ENCODE measurements at places on chromosomes 5 and 9.

- DNase-seq, result no peak
Measured at GRCh38 chr5:67425514-67425913, 228.9 kb upstream of the CD180 start.

GRCh38 chr5:172364773-172365172, 81.2 kb upstream of the UBTD2 start:
- DNase-seq, result no peak

GRCh38 chr5:9318031-9318430, 227.8 kb downstream of the SEMA5A start:
- no peak for DNase-seq

DNA sequence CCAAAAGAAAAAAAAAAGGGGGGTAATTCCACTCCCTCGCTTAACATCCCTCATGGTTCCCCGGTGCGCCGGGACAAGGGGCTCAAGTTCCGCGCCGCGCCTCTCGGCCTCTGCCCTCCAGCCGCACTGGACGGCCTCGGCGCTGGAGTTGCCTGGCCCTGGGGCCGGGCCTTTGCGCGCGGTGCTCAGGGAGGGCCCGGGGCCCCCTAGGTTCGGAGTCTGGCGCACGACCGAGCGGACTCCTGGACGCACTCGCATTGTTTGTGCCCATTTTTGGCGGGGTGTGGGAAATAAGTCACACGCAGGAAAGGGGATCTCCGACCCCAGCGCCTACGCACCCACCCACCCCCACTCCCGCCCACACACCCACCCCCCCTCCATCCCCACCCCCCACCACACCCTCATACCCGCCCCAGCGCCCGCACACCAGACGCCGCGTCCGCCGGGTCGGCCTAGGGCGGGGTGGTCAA, 381 bp downstream of the MED22 start:
- DNase-seq, result no peak

DNA sequence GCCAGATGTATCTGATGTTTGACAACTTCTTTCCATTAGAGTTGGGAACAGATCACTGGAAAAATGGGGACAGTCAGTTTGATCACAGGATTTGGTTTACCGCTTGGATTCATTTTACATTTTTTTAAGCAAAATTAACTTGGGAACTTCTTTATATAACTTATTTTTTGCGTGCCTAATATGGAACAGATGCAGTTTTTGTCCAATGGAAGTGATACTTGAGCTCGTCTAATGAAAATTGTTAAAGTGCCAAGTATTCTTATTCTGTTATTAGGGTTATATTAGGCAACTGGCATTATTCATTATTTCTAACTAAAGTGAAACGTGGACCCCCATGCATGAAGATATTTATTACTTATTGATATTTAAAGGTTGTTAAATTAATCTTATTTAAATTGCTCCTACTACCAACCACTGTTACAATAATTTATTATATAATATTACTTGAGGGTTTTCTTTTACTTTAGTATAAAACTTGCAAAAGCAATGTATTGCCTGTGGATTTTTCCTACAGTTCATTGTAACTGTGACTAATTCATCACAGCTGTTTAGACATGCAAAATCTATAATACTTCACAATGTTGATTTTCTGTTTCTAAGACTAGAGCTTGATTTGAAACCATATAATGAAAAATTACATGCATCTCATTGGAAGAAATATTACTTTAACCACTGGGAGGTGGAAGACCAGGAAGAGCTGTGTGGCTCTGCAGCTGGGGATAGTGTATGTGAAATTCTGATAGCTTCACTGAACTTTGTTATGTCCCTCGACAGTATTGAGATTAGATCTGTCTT, 787.3 kb upstream of the WWC1 start:
- no peak for DNase-seq

DNA sequence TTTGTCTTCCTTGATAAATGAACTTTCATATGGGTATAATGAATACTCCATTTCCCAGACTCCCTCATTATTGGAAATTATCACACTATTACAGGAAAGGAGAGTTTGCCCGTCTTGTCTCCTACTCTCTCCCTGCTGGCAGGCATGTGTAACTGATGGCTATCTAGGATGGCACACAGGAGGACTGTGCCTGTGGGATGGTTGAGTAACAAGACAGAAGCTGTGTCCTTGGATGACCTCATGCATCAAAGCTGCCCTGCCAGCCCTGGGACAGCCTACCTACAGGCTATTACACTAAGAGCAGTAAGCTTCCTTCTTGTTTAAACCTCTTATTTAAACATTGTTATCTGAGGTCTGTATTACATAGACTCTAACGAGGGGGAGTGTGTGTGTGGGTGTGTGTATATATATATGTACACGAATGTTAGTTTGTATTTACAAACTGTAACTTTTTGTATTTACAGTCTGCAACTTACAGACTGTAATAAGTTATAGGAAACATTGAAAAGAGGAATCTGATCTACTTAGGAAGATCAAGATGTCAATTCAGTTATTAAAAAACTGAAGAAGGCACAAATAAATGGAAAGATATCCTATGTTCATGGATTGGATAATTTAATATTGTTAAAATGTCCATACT, 247.6 kb upstream of the ACO1 start:
- DNase-seq, result no peak

DNA sequence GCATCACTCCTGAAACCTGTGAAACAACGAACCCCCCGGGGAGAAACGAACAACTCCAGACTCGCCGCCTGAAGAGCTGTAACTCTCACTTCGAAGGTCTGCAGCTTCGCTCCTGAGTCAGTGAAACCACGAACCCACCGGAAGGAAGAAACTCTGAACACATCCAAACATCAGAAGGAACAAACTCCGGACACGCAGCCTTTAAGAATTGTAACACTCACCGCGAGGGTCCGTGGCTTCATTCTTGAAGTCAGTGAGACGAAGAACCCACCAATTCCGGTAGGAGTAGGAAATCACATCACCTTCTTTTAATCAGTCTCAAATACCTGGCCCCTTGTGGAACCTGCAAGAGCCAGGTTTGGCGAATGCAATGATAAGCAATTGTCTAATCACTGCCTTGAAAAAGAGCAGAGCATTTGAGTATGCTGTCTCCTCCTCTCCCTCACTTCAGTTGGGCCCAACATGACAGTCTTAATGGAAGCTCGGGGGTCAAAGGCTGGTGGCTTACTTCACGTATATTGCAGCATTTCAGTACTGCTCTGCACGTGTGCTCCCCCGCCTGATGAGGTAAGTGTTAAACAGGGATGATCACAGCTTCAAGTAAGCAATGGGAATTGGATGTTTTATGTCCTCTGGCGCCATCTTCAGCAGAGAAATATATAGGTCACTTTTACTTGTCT, 473 bp downstream of the IRGM start:
- DNase-seq, result peak; percentile 8

- DNase-seq, result no peak
Measured at GRCh38 chr5:141772281-141772680, 90.3 kb upstream of the ARAP3 start.

- DNase-seq, result no peak
Measured at GRCh38 chr5:109161914-109162683, 247.7 kb downstream of the PJA2 start.

DNA sequence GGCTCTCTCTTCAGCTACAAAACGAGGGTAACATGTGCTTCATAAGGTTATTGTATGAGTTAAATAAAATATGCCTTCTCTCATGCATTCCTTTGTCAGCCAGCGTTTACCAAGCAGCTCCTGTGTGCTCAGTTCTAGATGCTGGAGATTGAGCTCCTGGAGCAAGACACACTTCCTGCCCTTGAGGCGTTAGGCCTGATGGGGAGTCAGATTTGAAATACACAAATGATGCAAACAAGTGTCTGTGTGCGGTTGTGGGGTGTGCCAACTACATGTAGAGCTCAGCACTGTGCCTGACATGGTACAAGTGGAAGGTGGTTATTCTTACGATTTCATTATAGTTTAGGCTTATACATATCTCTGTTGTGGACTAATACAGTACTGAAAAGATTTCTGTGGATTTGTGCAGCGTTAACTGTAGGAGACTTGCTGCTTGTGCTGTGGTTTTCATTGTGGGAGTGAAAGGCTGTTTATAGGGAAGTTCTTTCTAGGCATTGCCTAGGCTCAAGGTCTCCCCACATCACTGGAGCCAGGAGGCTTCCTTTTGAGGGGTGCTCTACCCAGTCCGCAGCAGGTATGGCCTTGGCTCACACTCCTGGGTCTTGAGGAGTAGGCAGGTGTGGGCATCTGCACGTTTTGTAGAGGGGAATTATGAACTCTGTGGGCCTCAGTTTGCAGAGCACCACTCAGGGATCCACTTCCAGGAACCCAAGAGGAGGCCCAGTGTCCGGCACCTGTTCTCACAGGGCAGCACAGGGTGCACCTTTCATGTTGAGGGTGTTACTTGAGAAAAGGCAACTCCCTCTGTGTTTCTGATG, 39.8 kb upstream of the ANGPTL2 start:
- no peak for DNase-seq

DNA sequence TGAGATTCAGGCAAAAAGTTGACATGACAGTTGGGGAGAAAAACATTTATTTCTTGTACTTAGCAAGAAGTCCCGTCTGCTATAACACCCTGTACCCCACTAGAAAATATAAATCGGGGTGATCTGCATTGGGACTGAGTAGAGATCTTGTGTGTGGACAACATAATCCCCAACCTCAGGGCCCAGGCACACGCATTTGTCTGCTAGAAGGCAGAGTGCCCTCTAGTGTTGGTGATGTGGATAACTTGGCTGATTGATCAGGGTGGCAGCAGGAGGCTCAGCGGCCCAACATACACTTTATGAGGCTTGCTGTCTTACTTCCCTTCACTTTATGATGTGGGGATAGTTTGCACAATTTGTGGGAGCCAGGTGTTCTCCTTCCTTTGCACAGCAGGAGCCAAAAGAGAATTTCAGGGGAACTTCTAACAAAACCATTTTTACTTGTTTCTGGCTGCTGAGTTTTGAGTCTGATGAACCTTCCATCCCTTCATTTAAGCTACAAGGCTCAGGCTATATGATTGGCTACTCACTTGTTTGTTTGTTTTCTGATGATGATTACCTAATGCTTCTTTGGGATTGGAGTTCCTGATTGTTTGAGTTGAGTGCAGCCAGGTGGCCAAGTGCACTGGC, 263.2 kb downstream of the DMAC1 start:
- DNase-seq, result no peak

DNA sequence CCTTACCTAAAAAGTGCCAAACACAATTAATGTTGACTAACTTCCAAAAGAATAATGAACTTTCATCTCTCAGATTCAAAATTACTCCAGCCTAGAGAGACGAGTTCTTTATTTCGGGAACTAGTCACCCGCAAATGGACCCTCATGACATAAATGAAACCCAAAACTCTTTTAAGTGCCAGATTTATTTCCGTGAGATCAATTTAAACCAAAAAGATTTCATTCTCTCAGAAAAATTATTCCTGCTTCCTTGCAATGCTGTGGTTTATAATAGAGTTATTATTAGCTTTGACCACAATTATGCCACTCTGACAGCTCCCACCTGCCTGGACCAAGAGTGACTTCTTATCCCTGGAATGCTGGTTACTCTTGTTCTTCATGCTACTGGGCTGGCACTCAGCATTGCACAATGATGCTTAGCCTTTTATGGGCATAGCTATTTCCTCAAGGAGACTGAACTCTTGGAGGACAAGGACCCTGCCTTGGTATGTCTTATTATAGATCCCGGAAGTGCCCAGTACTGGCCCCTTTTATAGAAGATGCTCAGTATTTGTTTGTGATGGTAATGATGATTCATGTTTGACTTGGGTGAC, 183.5 kb downstream of the SNX18 start:
- DNase-seq, result no peak

- no peak for DNase-seq
Measured at GRCh38 chr5:74161170-74161569, 479.4 kb downstream of the ENC1 start.

GRCh38 chr9:137431416-137431931, 8.3 kb downstream of the NOXA1 start:
- DNase-seq, result no peak

GRCh38 chr5:132822650-132823480, 7.6 kb downstream of the SHROOM1 start:
- DNase-seq, result no peak

GRCh38 chr5:169554251-169554650, 29.3 kb upstream of the SPDL1 start:
- DNase-seq, result no peak

- no peak for DNase-seq
Measured at GRCh38 chr5:172833372-172833685, 722 bp upstream of the ERGIC1 start.

- no peak for DNase-seq
Measured at GRCh38 chr9:123997665-123998277, 13.8 kb upstream of the LHX2 start.

GRCh38 chr5:57184322-57184721, 10.5 kb downstream of the GPBP1 start:
- no peak for DNase-seq

DNA sequence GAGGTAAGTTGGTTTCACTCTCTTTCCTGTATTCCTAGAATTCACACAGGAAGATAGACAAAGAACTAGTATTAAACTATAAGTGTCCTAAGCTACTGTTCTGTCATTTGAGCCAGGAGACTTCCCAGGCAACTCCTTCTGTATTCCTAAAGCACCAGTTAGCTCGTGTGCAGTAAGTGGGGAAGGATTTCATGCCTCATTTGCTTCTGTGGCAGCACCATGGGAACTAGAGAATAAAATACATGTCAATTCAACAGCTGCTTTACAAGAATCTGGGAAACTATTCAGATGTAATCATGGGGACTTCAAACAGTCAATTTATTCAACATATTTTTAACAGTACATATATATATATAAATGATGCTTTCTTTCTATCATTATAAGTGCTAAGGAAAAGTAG, 762.3 kb downstream of the PRELID2 start:
- DNase-seq, result no peak

DNA sequence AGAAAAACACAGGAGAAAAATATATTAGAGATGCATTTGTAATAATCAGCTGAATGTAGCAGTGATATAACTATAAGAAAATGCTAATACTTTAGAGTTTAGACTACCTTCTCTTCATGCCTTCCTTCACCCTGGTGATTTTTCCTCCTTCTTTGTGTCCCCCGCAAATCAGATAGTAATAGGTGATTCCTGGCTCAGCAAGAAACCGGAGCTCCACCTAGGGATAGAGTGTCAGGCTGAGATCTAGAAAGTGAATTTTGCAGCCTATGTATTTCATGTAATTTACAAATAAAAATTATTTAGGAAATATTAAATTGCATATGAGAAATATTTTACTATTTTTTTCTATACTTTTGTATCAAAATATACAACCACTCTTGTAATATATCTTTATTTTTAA, 109.8 kb upstream of the ST8SIA4 start:
- DNase-seq, result no peak

DNA sequence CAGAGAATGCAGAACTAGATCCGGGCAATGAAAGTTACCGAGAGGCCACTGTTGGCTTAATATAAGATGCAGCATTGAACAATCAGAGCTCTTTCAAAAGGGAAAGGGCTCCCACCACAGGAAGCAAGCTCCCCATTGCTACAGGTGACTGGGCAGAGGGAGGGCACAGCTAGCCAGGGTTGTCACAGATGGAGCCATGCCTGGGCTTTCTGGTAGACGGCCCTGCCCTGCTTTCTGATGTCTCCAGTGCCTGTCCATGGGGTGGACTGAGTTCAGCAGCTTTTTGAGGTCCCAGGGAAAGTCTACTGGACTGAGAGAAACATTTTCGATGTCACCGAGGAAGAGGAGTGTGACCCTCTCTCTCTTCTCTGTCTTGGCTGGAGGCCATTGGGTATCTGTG, 14.1 kb downstream of the RGS3 start:
- DNase-seq, result no peak
